ENCODE measurements at places on chromosomes 3 and 15.

- peak; percentile 15 for DNase-seq
These were observed 42.3 kb upstream of the FXR1 start for GRCh38 chr3:180870008-180870699.

DNA sequence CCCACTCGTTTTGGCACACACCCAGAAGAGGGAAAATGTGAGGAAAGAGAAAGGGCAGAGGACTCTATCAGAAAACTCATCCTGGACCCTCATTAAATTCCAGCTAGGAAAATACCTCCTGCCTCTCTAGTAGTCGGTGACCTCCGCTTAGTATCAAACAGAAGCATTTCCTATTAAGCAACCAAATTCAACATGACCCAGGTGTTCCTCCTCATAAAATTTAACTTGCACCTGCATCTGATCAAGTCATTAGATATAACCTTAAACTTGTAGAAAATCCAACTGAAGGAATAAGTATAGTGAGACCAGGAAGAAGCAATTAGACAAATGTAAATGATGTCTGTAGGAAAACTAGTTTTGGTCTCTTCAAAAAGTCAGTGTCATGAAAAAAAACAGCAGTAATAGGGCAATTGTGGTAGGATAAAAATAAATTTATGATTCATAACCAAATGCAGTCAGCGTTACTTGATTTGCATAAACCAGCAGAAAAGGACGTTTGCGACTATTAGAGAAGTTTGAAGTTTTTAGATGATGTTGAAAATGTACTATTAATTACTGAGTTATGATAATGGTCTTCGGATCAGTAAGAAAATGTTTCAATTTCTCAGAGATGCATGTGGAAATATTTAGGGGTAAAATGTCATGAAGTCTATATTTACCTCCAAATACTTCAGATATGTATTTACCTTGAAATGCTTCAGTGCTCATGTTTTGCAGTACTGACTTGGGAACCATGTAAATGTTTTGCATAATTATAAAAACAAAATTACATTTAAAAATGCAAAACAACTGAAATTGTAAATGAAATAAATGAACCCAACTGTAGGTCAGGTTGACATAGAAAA lies 44.6 kb downstream of the LDHAL6B start:
- DNase-seq, result no peak

- no peak for DNase-seq
These were observed 4.1 kb upstream of the AMOTL2 start for GRCh38 chr3:134378384-134378783.

DNA sequence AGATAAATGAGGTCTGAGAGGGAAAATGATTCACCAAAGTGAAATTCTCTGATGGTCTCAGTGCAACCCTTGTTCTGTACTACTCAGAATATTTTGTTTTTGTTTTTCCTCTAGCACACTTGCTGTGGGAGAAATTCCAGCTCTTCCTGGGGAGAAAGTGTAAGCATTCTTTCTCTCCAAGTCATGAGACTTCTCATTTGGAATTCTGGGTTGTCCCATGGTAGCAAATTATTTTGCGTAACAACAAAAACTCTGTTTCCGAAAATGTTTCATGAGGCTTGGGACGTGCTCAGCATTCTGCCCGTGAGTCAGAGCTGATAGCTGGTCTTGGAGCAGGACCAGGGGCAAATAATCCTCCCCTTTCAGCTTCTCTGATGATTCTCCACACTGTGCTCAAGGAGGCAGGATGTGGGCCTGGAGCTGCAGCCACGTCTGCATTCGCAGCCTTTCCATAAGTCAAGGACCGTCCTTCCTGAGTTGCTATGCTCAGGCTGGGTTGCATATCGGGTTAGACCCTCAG lies 70.3 kb downstream of the SENP2 start:
- peak; percentile 95 for DNase-seq

DNA sequence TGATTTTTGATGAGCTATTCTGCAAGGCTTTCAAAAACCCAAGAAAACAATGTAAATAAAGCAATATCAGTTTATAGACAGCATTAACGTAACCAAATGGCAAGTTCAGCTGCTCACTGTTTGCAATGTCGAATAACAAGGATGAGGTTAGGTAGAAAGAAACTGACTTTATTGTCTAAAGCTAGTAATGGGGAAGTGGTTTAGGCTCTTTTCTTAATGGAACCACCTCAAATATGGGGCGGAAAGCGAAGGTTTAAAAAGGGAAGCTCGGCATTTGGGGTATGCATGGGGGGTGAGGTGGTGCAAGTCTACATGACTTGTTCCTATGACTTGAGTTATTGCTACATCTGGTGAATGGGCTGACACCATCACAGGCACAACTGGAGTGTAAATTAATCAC lies 1060.2 kb downstream of the NSUN3 start:
- DNase-seq, result no peak

GRCh38 chr15:25890529-25890928 lies 27.4 kb upstream of the ATP10A start:
- DNase-seq, result peak; percentile 55

DNA sequence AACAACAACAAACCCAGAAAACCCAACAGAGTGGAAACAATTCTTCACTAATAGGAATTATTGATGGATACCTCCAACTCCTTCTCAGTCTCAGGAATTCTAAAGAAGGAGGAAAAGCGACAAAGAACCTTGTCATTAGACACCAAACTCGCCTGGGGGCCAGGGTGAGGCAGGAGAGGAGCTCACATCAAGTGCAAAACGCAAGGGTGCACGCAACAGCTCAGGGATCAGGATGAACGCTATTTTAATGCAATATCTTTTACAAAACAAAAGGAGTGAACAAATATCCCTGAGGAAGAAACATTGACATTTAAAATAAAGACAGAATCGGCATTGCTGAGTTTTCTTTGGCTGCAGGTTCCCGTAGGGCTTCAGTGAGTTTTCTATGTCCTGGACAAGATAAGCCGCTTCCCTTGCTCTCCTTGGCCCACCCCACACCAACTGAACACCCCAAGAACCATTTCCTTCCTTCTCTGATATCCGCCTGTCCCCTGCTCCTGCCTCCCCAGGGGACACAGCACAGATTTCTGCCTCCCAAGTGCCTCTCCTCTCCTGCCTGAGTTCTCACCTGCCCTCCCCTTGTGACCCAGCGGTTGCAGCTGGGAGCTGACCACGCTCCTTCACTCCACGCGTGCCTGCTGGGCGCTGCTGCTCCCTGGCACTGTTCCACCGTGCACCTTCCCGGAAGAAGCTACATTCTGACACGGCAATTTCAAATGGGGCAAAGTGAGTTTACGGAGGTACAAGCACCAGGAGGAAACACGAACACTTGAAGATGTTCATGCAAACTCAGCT lies 63.0 kb downstream of the ATP10A start:
- DNase-seq, result no peak

- DNase-seq, result no peak
These were observed 159.9 kb downstream of the KLF13 start for GRCh38 chr15:31486506-31486905.

GRCh38 chr15:66773129-66773873 lies 71.3 kb downstream of the SMAD6 start:
- DNase-seq, result no peak

GRCh38 chr3:6444888-6445658 lies 415.8 kb upstream of the GRM7 start:
- DNase-seq, result no peak

DNA sequence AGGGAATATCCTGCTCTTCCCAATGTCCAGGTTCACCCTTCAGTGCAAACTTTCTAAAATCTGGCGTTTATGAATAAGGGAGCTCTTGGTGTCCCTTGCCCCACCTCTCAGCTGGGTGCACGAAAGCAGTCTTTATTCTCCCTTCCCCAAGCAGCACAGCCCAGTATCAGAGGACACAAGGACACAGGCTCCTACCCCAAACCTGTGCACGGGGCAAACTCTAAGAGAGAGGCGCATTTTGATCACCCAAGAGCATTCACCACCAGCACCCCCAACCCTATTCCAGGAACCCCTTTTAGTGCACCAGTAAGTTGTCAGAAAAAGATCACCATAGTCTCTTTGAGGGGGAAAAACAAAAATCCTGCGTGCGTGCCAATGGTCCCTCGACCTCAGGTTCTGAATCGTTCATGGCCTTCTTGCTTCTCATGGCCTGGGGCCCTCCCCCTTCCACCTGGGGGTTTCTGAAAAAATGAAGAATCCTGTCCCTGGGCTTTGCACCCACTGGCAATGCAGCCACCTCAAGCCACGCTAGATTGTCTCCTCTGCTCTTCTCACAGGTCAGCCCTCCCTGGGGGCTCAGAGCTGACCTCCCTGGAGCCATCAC lies 78.9 kb downstream of the FAM174B start:
- DNase-seq, result no peak

DNA sequence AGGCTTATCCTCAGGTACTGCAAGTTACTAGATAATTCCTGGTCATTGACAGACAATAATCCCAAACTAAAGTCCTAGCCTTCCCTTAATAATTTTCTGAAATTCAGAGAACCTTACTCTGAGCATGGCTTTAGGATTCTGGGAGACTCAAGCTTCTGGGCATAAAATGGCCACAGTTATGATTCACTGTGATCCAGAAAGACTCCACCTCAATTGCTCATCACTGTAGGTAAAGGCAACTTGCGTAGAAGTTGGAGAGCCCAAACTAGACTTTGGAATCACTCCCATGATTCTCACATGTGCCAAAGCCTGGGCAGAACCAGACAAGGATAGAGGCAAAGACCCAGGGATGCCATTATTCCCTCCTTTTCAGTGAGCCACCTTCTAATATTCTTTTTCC lies 195.3 kb downstream of the OSBPL10 start:
- DNase-seq, result no peak

- DNase-seq, result peak; percentile 50
These were observed 15.3 kb upstream of the PTPN23 start for GRCh38 chr3:47365213-47366153.

GRCh38 chr3:133703915-133704314 lies 42.2 kb upstream of the TOPBP1 start:
- no peak for DNase-seq

DNA sequence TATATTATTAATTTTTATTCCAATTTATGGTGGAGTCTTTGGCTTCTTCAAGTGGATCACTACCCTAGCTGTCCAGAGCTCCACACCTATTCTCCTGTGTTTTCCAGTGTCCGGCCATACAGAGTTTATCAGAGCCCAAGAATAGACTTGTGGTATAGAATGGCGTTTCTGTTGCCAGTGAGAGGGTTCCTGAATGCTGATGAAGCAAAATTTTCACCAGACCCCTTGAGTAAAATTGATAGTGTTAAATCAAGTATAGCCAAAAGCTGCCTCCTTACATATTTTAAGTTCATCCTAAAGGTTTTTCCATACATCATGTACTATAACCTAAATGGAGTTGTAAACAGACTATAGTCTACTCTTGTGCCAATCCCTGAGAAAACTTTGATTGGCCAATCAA lies 171.5 kb upstream of the CHL1 start:
- no peak for DNase-seq

DNA sequence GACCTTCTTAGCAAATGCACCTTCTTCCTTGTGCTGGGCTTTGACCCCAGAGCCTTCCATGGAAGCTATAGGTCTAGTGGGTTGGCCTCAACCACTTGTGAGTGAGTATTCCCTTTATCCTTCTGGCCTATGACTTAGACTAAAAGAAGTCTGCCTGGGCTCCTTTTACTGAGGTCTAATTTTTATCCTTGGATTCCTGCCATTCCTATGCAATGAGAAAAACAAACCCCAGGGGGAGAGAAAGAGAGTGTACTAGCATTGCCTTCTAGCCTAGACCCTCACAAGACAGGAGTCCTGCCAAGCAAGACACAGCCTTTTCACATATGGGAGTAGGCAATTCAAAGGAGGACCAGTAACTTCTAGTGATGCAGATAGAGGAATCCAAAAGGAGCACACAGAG lies 155.4 kb downstream of the PPM1L start:
- no peak for DNase-seq

DNA sequence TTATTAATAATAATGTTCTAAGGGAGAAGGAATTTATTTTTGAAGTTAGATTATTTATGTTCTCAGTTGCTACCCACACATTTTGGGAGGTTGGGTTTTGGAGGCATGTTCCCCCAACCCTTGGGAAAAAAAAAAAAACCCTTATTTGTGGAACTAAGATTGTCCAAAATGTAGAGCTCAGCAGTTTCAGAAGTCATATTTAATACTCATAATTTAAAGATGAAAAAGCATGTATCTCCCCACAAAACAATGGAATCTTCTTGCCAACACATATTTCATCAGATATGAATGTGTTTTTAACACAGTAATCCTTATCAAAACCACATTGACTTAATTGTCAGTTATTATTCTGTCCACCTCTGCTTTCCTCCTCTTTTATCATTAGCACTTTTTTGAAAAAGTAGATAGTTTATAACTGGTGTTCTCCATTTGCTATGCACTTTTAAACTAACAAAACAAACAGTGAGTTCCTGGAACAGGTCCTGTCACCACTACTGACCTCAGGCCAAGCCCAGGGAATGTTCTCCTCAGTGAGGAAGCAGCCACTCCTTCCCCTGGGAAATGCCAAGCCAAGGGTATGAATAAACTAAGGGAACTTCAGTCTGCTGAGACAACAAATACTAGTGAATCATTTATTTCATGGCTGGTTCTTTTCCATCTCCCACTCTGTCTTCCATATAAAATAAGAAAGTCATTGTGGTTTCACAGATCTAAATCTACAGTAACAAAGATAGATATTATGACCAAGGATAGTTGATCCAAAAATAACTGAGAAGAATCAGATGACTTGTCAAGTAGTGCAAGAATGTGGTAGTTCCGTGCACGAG lies 414.4 kb upstream of the ALCAM start:
- DNase-seq, result peak; percentile 75

- no peak for DNase-seq
These were observed 7.5 kb upstream of the ALCAM start for GRCh38 chr3:105359098-105359762.

- peak; percentile 38 for DNase-seq
These were observed 124.6 kb upstream of the GBE1 start for GRCh38 chr3:81886081-81886480.

DNA sequence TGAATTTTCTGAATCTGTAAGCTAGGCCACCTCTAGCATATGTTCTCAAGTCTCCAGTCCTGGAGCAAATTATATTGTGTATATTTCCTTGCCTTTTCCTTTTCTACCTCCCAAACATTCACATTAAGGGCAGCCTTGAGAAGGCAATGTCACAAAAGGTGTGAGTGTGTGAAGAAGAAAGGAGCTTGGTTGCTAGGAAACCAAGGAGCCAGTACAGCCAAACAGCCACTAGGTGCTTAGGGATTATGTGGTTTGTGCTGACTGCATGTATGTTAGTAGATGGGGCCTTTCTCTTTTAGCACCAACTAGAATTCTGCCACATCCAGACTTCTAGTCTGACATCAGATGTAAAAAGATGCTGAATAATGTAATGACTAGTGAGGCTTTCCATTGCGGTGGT lies 118.8 kb upstream of the DAZL start:
- DNase-seq, result peak; percentile 9

Data from AG08395 (cell line).